GM12878 (cell line): ENCODE measurements at places on chromosomes 1 and 21. TPM values are rescaled to one million over a fixed set of nuclear protein-coding genes. Genes with fewer than 3 reads are reported as not detected.

- no peak for DNase-seq
These were observed 89.0 kb downstream of the TIAM1 start for GRCh38 chr21:31255036-31255435.

- DNase-seq: no peak
These were observed 53.6 kb upstream of the RUNX1 start for GRCh38 chr21:35102488-35103371.

- no peak for DNase-seq
These were observed 32.2 kb upstream of the ZNF326 start for GRCh38 chr1:89962742-89963075.

DNA sequence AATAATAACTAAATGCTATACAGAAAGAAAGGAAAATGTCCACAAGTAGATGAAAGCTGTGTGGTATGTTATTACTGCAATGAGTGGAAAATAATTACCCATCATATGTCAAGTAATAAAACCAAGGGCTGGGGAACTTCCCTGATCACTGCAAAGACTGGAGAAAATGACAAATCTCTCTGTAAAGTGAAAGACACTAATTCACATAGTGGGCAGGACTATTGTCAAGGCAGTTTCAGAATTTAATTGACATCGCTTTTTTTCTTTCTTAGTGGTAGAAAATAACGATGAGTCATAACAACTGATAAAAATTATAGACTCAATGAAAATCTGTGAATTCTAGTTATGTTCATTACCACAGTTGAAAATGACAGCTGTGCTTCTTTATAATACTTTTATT lies 153.7 kb upstream of the ST6GALNAC5 start:
- peak; percentile 0 for DNase-seq

DNA sequence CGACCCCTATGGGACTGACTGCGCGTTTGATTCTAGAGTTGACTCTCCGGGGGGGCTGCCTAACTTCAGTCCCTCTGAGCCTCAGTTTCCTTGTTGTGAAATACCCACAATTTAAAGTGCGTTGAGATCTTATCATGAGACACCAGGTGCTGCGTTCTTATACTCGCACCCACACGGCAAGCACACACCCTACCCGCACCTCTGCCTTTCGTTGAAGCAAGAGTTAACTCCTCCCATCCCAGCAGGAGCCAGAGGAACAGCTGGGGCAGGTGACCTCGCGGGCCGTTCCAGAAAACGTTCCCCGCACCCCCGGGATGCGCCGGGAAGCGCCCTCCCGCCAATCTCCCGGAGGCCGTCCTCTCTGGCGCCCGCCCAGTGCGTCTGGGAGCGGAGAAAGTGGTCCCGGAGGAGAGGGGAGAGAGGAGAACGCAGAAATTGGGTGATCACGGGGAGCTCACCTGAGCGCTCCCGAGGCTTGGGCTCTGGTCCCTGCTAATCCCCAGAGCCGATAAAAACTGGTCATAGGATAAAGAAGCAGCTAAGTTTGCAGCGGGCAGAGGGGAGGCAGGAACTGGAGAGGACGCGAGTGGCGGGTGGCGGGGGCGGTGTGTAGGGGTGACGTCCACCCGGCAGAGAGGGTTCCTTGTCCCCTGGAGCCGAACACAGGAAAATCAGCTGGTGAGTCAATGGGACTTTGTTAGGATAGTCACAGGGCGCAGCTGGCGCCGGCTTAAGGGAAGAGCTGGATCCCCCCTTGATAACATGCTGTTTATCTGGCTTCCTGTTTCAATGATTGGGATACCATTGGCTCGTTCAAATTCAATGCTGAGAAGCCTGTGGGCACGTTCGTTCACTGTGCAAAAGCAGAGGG lies 869 bp downstream of the NAV1 start:
- DNase-seq: no peak

DNA sequence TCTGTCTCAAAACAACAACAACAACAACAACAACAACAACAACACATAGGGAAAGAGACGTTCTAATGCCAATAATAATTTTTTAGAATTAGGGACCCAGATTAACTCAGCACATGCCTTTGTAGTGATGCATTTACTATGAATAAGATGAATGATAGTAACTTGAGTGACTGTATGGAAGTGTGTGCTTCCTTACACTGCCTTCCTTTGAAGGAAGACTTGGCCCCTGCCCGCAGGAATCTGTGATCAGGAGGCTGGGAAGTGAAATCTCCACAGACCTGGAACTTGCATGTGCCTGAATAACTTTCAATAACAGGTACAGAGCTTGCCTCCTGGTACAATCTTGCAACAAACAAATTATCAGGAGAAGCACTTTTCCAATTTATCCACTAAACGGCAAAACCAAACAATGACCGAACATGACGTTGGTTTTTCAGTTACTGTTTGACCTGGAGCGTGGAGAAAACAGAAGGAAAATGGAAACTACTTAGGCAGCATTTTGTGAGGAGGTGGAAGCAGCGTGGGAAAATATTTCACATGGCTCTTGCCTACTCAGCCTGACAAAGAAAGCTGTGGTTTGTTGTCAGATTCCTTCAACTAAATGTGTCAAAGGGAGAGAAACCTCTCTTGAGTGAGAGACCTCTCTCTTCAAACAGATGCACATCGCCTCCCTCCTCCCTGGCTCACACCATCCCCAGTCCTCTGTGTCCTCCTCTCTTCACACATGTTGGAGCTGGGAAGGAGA lies 10.1 kb upstream of the ABCA4 start:
- no peak for DNase-seq

DNA sequence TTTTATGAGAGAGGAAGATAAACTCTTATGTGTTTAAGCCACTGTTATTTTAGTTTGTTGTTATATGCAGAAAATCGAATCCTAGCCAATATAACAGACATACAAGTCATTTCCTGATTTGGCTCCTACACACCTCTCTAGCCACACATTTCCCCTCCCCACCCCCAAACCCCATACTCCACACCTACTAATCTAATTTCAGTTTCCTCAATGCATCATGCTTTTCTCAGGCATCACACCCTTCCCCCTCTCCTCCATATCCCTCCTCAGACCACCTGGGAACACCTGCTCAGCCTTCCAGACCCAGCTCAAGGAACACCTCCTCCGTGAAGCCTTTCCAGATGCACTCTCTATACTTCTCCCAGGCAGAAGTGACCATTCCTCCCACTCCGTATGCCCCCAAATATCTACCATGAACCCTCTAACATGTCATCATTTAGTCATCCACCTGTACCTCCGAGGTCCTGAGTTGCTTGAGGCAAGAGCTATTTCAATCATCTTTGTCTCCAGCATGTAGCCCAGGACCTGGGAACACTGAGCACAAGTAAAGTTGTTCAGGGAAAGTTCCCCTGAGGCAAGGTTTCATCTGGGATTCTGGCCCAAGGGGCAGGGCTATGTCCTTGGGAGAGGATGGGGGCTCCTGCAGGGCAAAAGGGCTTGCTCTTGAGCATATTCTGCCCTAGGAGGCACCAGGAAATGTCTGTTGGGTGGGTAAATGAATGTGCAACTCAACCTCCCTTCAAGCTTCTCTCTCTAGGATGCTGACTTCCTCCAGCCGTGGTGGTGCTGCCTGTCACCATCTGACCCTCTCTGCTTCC lies 126.8 kb downstream of the HIVEP3 start:
- DNase-seq: no peak

Gene RGS13
- polyA plus RNA-seq: 0.20 TPM in 1 of 2 replicates, not detected in the other

GRCh38 chr1:107563441-107563840 lies 401.5 kb downstream of the VAV3 start:
- DNase-seq: no peak

DNA sequence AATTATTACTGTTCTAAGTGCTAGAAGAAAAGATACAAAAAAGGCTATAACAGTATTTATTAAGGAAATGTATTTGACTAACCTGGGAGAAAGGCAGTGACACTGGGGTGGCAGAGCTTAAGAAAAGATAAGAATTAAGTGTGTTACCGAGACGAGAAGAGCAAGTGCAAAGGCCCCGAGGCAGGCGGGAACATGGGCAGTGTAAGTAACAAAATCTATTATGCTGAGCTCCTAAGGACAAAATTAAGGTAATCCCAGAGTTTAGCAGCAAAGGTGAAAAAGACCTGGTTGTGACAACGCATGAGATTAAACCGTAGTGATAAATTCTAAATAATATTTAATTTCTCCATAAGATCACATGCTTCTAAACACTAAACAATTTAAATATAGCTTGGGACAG lies 167.6 kb downstream of the RERE start:
- no peak for DNase-seq

GRCh38 chr1:115090540-115090939 lies 1.2 kb upstream of the TSPAN2 start:
- DNase-seq: no peak

- DNase-seq: no peak
These were observed 967.8 kb upstream of the NCAM2 start for GRCh38 chr21:20030390-20030789.

- no peak for DNase-seq
These were observed 163.1 kb downstream of the PGBD5 start for GRCh38 chr1:230262867-230263567.

Gene L1TD1
- 0.10 and 0.21 TPM in 2 replicates for polyA plus RNA-seq

Gene ZNF683
- not detected in 2 replicates for polyA plus RNA-seq

Gene TMPRSS3
- polyA plus RNA-seq: 0.14 and 0.56 TPM in 2 replicates

Gene HSD11B1
- not detected in 2 replicates for polyA plus RNA-seq

Gene AGMAT
- polyA plus RNA-seq: 2.9 and 3.6 TPM in 2 replicates

Gene SPATA1
- 2.4 TPM in 2 replicates for polyA plus RNA-seq

Gene FCRL4
- polyA plus RNA-seq: 0.08 and 0.09 TPM in 2 replicates

- no peak for DNase-seq
These were observed 125.9 kb downstream of the RIPK4 start for GRCh38 chr21:41640748-41641509.
